ENCODE measurements at places on chromosomes 3 and 15.

GRCh38 chr15:54803134-54803808, 393.5 kb downstream of the RSL24D1 start:
- no peak for DNase-seq

DNA sequence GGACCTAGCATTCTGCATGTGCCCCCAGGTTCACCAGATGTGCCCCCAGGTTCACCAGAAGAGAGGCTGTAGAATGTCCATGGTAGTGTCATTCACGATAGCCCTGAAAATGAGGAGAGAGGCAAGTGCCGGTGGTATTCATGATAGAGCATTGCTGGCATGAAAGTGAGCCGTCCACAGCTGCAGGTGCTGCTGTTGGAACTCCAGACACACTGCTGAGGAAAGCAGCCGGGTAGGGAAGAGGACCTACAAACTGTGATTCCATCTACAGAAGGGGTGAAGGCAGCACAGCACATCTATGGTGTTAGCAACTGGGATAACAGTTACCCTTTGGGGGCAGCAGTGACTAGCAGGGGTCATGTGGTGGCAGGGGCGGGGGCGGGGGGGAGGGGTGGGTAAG, 125.0 kb upstream of the PLXNA1 start:
- no peak for DNase-seq

- DNase-seq: no peak
Measured at GRCh38 chr15:42348083-42348482, 11.2 kb upstream of the CAPN3 start.

DNA sequence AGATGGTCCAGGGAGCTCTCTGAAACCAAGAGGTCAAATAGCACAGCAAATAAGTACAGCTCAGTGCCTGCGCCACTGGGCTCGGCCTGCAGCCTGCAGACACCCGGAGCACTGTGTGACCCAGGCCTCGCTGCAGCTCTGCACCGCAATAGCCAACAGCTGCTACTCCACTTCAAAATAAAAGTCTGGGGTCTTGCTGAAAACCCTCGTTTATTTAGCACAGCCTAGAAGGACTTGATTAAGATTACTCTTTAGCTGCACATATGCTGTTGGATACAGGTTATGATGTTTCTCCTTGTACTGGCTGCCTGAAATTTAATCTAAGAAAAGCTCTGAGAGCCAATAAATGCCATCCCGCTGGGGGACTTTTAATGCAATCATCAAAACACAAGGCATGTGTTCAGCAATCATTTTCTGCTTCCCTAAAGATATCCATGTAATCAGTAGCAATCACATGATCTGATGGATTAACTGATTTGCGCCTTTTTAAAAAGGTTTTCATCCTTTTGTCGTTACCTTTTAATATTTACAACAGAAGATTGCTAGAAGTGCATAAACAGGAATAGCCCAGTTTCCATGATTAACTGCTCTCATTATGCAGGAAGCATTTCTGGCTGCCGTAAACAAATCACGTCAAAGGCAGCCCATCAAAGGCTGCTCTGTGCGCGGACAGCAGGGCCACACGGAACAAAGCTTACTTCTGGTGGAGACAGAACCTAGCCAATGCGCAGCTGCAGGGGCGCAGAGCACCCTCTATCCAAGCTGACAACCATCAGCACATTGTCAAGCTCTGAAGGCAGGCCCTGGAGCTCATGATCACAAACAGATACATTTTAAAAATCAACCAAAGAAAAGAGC, 58.8 kb downstream of the CLASP2 start:
- peak; percentile 96 for DNase-seq

DNA sequence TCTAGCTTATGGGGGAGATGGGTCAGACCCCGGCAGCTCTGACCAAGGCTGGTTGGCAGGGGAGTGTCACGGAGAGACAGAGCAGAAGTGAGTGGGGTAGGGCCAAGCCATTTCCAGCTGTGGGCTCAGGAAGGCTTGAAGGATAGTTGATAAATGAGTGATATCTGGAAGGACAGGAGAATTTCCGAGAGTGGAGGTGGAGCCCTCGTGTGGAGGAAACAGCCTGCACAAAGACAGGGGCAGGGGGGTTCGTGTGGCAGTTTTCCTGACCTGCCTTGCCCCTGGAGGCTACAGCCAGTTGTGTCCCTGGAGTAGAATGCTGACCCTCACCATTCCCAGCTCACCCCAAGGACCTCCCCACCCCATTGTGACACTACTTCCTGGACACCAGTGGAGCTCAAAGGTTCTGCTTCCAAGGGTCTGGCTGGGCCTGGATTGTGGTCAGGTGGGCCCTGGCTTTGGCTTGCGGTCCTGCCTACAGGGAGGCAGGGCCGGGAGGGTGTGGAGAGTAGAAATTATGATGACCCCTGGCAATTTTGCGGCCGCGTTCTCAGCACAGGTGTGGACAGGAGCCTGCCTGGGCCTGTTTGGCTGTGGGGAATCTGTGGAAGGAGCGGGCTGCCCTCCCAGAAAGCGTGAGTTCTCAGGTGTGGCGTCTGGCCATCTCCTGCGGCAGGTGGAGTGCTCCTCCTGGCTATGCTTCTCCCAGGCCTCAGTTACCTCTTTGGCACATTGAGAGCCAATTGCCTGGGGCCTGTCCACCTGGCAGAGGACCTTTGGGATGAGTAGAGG, at the start of gene SLC22A14:
Gene SLC22A14, plus strand, starts transcription at position 400 of the 792 bp plus-strand sequence. CDS start 23,733 bp downstream, outside the sequence.
- DNase-seq: no peak

DNA sequence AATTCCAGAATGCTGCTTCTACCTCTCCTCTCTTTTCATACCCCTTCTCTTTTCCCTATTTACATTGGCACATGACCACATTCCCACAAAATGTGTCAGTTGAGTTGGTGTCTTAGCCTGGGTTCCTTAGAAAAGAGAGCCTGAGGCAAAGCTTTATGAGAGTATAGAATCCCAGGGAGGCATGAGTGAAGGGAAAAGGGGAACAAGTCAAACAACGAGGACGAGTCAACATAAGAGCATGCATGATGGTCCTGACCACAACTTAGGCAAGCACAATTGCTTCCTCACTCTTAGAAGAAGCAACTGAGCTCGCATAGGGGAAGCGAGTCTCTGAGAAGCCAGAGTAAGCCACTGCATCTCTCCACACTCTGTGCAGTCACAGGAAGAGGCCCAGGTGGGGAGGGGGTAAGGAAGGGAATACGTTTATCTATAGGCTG, 15.4 kb upstream of the ZNF774 start:
- no peak for DNase-seq

DNA sequence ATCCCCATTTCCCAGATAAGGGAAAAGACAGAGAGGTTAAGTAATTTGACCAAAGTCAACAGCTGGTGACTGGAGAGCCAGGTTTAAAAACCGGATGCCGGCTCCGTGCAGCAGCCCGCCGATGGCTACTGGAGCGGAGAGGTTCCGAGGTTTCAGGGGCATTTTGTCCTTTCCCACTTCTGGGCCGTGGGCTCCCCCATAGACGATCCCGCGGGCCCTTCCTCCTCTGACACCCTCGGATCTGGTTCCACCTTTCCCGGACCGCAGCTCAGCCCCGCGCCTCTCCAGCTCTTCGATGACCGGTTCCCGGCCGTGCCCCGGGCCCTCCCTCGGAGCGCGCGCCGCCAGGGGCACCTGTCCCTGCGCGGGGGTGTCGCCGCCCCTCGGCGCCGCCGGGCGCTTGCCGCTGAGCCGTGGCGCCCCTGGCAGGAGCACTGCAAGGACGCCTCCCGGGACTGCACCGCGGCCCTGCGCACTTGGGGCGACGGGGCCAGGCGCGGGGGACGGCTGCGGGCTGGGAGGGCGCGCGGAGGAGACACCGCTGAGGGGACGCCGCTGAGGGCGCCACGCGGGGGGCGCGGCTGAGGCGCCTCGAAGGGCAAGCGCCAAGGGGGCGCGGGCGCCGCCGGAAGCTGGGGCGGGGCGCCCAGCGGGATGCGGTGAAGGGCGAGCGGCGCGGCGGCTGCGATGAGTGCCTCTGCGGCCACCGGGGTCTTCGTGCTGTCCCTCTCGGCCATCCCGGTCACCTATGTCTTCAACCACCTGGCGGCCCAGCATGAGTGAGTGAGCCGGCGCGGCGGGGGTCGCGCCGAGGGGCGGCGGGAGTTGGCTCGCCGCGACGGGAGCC, at the start of gene TM6SF1:
Gene TM6SF1, plus strand, starts transcription at position 652 of the 847 bp plus-strand sequence. Its CDS starts 36 bp downstream, at position 688.
- DNase-seq: peak; percentile 22

DNA sequence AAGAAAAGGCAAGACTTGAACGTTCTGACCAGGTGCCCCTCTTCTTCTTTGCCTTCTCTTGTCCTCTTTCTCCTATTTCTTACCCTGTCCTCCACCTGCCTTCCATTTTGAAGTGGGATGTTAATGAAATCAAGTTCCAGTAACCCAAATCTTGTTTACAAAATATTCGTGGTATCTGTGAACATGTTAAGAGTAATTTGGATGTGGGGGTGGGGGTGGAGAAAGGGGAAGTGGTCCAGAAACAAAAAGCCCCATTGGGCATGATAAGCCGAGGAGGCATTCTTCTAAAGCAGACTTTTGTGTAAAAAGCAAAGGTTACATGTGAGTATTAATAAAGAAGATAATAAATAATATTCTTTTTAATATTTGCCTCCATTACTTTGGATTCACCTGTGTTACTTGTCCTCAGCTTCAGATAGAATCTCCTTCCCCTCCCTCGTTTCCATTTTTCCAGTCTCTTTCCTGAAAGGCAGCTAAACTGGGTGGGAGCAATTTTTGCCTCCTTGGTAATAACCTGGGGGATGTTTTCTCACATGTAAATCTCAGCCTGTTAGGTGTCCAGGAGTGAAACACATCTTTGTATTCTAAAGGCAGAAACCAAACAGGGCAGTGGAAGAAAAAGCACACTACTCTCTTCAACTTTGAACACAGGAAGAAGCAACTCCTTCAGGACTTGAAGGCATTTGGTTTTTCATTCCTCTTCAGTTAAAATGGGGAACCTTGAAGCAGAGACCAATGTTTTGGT, 3.2 kb downstream of the CHST2 start:
- no peak for DNase-seq

DNA sequence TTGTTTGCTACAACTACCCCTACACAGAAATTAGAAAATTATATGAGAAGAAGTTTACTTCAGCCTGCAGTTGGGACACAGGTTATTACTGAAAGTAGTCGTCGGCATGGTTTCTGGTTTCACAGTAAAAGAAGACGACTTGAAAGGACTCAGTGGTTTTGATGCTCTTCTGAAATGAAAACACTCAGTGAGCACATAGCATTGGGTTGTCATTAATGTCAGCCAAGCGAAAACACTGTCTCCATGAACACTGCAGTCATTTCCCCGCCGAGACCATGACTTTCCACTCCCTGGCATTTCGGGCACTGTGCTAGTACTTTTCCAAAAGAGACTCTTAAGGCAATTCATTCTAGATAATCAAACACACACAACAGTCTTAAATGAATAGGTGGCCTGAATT, 69.2 kb upstream of the ICE2 start:
- DNase-seq: no peak

GRCh38 chr3:184237211-184237610, 7.8 kb downstream of the VWA5B2 start:
- DNase-seq: no peak

GRCh38 chr3:125281381-125281780, 68.8 kb upstream of the SLC12A8 start:
- DNase-seq: peak; percentile 64

- no peak for DNase-seq
Measured at GRCh38 chr3:81758275-81758674, 3.2 kb downstream of the GBE1 start.

- DNase-seq: no peak
Measured at GRCh38 chr3:140719841-140720614, 42.2 kb downstream of the TRIM42 start.

DNA sequence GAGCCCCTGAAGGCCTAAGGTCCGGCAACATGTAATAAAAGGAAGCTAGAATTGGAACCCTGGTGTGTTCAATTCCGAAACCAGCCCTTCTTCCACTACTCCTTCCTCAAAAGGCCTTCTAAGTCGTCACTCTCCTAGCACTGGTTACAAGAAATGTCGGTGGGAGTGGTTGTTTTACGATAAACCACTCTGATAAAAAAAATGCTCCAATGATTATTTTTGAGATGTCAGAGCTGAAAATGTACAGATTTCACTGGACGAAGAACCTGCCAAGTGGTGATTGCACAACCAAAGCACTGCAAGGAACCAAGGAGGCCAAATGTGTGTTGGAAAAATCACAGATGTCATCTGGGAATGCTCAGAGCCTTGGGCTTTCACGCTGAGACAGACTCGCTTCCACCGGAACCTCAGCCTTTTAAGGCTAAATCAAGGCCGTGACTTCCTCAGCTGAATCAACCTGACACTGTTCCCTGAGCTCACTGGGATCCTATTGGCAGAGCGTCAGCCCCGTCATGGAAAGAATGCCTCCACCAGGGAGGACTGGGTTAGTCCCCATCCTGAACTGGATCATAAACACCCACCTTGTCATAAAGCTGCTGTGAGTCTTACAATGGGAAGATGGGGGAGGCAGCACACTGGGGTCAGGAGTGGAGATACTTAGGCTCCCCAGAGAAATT, 108.1 kb upstream of the THBS1 start:
- DNase-seq: peak; percentile 8

DNA sequence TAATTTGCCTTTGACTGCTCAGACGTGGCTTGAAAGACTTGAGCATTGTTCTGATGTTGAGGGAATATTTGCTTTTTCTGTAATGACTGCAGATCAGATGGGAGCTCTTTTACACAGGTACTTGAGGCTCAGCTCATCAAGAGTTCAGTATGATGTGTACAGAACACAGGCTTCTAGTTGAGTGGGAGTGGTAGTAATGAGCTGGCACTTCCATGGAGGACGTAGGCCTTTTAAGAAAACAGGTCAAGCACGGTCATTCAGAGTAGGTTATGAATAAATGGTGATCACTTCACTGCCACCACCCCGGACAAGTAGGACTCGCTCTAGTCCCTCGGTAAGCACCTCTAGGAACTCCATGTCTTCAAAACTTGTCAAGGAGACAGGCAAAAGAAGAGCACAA, 8.8 kb downstream of the EMC4 start:
- DNase-seq: no peak

DNA sequence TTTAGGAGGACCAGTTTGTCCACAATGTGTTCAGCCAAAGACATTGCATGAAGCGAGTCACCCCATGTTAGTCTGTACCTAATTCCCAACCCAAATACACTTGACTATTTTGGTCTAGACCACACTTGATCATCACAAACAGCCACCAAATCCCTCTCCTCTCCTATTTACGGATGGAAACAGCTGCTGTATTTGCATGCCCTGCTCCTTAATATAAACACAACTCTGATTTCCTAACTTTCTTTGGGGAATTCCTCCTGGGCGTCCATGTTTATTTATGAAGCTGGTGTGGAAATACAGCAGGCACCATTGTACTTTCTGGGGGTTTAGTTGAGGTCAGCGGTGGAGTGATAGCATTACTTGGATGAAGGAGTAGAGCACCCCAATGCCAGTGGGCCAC, 235.2 kb downstream of the TLE3 start:
- no peak for DNase-seq

GRCh38 chr3:182241766-182242488, 530.2 kb downstream of the SOX2 start:
- DNase-seq: peak; percentile 97

- no peak for DNase-seq
Measured at GRCh38 chr15:37080261-37080921, 20.0 kb downstream of the MEIS2 start.

DNA sequence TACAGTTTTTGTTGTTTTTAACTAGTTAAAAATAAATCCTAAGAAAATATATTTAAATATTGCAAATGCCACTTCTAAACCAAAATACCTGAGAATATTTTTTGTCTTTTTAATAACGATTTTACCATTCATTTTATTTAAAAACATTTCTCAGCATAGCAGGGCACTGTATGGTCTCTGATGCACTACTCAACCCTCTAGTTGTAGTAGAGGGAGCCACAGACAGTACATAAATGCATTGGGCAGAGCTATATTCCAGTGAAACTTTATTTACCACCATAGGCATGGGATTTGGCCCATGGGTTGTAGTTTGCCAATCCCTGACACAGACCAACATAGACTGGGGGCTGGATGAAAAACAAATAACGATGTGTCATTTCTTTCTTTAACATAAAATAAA, 214.4 kb upstream of the UBE2E1 start:
- no peak for DNase-seq

Data from brain (organoid and tissue), 16 donors.